HepG2 (cell line): ENCODE measurements at places on chromosomes 12 and 14. TPM values are rescaled to one million over a fixed set of nuclear protein-coding genes. Genes with fewer than 3 reads are reported as not detected.

- H3K36me3 ChIP-seq, result no peaks in the 10 kb centered on the region
- peaks cover 2% of the 10 kb centered on the region for H3K27me3 ChIP-seq
- no peak overlapping the region for H3K4me3 ChIP-seq
- DNase-seq, result no peak
- H3K4me1 ChIP-seq, result peaks cover 83% of the 10 kb centered on the region
Measured at GRCh38 chr14:34053666-34054065, 102.8 kb upstream of the EGLN3 start.

DNA sequence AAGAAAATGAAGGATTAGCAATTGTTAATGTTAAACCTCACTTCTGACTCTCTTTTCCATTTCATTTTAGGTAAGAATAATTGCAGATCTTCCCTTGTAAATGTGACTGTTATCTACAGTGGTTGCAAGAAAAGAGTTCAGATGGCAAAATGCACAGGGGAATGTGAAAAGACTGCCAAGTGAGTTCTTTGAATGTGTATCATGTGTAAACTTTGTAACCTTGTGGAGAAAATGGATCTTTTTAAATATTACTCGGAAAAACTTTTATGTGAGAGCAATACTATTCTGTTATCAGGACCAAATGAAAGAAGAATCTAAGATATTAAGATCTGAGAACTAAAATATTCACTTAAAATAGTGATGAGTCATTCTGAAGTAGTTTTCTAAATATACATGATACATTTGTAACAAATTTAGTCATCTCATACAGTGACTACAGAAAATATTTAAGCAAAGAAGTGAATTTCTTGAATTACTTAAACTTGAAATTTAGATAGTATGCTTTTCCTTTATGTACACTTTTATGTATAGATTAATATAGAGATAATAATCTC lies 122.5 kb upstream of the CNTN1 start:
- H3K36me3 ChIP-seq, result no peaks in the 10 kb centered on the region
- H3K4me1 ChIP-seq, result no peaks in the 10 kb centered on the region
- no peak overlapping the region for H3K4me3 ChIP-seq
- no peaks in the 10 kb centered on the region for H3K27me3 ChIP-seq
- no peak for DNase-seq
- no peak overlapping the region for H3K27ac ChIP-seq

DNA sequence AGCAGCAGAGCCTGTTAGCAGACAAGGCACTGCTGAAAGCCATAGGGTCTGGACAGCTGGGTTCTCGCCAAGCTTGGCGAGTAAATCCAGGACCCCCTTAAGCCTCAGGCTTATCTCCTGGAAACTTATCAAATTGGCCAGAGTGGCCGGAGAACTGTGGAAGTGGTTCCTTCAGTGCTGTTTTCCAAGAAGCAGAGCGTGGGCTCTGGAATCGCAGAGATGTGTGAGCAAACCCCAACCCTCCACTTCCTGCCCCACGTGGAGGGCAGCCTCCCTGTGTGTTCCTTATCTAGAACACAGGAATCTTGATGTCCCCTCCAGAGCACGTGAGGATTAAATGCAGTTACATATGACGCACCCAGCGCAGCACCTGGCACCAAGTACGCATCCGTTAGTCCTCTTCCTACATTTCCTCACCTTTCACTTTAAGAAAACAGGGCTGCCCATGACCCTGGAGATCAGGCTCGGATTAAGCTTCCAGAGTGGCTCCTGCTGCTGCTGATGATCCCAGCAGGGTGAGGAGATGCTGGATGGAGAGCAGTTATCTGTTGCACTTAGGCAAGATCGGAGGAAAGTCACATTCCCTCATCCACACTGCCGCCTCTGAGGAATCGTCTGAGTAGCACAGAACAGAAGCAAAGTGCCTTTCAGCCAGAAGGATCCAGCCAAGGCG lies 35.0 kb downstream of the MMAB start:
- H3K36me3 ChIP-seq, result no peaks in the 10 kb centered on the region; the same call in 1 of the 2 replicates
- DNase-seq, result no peak

The DPPA3 gene
- not detected in 2 replicates for total RNA-seq

DNA sequence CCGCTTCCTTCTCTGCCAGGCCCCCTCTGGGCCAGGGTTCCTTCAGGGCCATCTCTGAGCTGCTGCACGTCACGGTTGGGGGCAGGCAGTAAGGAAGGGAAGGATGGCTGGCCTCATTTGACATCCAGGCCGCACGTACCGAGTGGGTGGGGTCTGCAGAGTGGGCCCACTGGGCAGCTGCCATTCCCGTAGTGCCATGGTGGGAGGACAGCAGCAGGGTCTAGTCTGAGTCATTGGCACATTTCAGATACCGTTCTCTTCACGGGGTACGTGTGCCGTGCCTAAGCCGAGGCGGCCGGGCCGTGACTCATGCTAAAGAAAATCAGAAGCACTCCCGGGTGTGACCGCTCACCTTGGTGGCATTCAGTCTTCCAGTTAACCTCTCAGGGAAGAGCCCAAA lies 43.9 kb downstream of the IL31 start:
- H3K4me3 ChIP-seq, result no peak overlapping the region
- no peaks in the 10 kb centered on the region for H3K27me3 ChIP-seq
- DNase-seq, result no peak
- peaks cover 55% of the 10 kb centered on the region; the same call in 2 of the 3 replicates for H3K36me3 ChIP-seq
